Ovary (tissue), 10 donors: ENCODE measurements at places on chromosomes 13 and 19.

DNA sequence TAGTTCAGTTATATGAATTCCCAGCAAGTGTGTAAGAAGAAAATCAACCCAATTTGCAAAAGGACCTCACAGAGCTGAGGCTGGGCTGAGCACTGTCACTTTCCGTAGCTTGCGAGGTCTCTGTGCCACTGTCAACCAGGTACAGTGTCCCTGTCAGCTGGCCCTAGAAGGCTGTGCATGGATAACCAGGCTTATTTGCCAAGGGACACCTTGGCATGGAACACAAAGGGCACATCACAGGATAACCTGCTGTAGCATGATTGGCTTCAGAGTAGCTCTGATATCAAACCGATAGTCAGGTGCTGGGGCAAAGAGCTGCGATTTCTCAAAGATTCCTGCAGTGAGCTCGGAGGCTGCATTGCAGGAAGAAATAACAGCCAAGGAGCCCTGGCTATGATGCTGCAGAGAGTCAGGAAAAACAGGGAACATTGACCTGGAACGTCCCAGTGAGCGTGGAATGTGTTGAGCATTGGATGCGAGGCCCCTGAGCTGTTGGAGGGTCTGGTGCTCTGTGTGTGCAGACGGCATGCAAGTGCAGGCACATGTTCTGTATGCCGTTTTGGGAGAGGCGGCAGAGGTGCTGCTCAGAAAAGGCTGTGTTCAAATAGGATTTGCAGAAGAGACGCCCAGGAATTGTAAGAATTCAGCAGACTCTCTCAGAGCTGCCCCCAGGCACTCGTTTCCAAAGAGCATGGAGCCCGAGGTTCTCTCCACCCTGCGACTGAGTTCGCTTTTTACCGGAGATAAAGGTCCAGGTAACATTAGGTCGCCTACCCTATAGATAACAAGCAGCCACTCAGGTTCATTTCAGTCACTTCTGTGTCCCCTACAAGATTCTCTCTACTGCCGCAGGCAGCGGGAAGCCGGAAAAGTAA, 213.5 kb upstream of the IRS2 start:
- DNase-seq = no peak

GRCh38 chr13:78659732-78660494, 958 bp upstream of the OBI1 start:
- no peak for DNase-seq

DNA sequence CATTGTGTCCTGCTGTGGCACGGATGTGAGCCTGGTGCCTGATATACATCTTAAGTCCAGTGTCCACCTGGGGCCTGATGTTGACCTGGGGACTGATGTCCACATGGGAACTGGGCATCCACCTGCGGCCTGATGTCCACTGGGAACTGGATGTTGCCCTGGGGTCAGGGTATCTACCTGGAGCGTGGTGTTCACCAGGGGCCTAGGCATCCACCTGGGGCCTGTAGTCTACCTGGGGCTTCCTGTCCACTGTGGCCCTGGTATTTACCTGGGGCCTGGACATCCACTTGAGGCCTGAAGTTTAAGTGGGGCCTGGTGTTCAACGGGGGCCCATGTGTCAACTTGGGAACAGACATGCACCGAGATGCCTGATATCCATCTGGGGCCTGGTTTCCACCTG, 11.9 kb downstream of the SACS start:
- DNase-seq = no peak

- DNase-seq = no peak
These were observed 27.1 kb downstream of the CYSLTR2 start for GRCh38 chr13:48680756-48681392.

GRCh38 chr19:32041681-32042292, 303.6 kb upstream of the ZNF507 start:
- peak; percentile 77 for DNase-seq

- DNase-seq = no peak
These were observed 24.2 kb downstream of the ZFR2 start for GRCh38 chr19:3844596-3844995.

GRCh38 chr19:47032171-47032811, 12.7 kb downstream of the NPAS1 start:
- DNase-seq = no peak

DNA sequence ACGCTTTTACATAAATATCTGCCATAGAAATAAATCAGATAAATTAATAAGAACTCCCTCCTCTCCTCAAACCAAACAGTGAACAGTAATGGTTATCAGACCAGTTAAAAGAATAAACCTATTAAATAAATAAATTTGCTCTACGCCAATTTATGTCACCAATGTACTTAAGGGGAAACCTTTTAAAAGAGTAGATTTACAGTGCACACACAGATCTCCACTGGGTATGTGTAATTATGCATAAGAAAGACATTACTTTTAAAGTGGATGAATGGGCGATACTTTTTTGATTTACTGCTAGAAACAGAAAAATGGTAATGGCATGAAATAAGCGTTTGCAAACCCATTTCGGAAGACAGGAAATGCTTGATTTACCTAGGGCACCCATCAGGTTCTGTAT, 34.9 kb upstream of the C19orf12 start:
- no peak for DNase-seq

- no peak for DNase-seq
These were observed 20.6 kb downstream of the FGF9 start for GRCh38 chr13:21691500-21691899.

GRCh38 chr19:39813264-39813993, 20.5 kb downstream of the DYRK1B start:
- DNase-seq = no peak

GRCh38 chr19:2478756-2479555, 3.0 kb downstream of the GADD45B start:
- peak; percentile 82 for DNase-seq

- peak; percentile 45 for DNase-seq
These were observed 51.1 kb downstream of the FAM216B start for GRCh38 chr13:42832341-42833096.

GRCh38 chr13:46893221-46893740, 3.6 kb downstream of the HTR2A start:
- DNase-seq = no peak

DNA sequence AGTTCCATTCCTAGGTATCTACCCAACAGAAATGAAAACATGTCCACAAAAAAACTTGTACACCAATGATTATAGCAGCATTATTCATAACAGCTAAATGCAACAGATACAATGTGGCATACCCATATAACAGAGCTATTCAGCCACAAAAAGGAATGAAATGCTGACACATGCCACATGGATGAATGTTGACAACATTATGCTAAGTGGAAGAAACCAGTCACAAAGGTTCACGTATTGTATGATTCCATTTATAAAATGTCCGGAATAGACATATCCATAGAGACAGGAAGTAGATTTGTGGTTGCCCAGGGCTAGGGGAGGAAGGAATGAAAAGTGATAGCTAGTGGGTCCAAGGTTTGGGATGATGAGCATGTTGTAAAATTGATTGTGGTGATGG, 10.8 kb downstream of the CRYL1 start:
- DNase-seq = no peak

DNA sequence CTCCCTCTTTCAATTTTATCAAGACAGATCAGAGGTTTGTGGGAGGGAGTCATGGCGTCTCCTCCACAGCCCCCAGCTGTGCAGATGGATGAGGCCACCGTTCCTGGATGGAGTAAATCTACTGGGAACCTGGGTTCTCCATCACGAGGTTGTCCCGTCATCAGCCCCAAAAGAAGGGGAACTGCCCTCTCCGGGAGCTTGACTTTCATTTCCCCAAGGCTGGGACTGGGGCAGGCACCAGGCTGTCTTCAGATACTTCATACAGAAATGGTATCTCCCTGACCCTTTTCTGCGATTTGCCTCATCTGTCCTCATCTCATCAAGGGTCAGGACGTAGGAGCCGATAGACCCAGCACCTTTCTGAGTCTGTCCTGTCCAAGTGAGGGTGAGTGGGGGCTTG, 9.8 kb downstream of the LILRB2 start:
- DNase-seq = no peak

DNA sequence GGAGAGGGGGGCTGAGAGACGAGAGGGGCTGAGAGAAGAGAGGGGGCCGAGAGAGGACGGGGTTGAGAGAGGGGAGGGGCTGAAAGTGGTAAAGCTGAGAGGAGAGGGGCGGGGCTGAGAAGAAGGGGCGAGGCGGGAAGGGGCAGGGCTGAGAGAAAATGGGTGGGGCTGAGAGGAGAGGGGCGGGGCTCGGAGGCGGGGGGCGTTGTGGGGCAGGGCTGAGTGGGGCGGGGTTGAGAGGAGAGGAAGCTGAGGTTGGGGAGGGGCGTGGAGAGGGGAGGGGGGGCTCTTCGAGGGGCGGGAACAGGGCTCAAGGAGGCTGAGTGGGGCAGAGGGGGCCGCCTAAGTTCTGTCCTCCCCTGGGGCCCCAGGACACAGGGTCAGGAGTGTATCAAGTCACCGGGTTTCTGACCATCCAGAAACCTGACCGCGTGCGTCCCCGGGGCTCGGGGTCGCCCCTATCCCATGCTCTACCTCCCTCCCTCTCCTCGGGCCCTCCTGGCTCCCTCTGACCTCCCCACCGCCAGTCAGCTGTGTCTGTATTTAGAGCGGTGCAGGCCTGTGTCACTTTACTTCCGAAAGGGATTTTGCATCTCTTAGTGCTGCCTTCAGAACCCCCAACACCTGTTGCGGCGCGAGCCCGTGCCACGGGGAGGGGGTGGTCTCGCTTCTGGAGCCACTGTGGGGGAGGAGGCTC, 38.6 kb upstream of the SEMA6B start:
- DNase-seq = no peak

- DNase-seq = no peak
These were observed 1139.6 kb upstream of the PCDH9 start for GRCh38 chr13:68369739-68370138.

DNA sequence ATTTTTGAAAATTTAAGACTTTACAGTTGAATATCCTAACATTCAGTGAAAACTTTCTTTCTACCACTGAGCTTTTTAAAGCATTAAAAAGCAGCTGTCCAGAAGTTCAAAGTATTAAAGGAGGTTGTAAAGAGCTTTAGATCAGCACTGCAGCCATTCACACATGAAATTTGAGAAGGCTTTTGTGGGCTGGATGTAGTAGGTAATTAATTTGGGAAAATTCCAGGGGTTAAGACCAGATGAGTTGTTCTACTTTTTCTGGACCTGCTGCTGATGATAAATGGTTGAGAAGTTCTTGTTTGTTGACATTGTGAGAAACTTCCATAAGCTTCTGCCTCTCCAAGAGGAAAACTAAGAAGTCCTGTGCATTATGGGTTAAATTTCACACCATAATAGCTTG, 1779.6 kb upstream of the PRR20A start:
- DNase-seq = no peak

- DNase-seq = no peak
These were observed 5.5 kb downstream of the ZNF493 start for GRCh38 chr19:21402303-21402985.

DNA sequence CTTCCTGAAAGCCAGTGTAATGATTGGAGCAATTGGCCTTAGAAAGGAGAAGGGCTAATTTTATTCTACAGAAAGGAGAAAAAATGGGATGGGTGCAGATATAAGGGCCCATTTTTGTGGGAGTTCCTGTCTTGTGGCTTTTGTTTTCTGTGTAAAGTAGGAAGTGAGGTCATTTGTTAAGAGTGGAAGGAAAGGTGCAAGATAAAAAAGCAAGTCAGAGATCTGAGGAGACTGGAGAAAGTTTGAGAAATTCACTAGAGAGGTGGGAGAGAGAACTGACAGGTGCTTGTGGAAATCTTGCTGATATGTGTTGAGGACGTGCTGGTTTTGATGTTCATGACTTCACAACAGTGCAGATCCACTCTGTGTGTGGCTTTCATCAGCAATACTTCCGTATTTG, 349.4 kb downstream of the DLEU7 start:
- no peak for DNase-seq

DNA sequence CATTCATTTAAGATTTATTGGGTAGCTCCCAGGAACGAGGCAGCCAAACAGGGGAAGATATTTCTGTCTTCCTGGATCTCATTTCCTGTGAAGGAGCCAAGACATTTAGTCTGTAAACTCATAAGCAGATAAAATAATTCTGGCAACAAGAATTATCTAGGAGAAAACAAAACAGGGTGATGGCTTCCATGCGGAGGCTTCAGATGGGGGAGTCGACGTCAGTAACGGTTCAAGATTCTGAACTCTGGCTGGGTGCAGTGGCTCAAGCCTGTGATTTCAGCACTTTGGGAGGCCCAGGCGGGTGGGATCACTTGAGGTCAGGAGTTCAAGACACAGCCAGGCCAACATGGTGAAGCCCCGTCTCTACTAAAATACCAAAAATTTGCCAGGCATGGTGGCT, 1.3 kb downstream of the GNA15 start:
- peak; percentile 75 for DNase-seq
